ENCODE measurements at places on chromosomes 5 and 9.

GRCh38 chr5:116880150-116880549 lies 305.5 kb upstream of the SEMA6A start:
- DNase-seq = no peak

- peak; percentile 44 for DNase-seq
Measured at GRCh38 chr9:95756986-95757385, 118.5 kb upstream of the ERCC6L2 start.

DNA sequence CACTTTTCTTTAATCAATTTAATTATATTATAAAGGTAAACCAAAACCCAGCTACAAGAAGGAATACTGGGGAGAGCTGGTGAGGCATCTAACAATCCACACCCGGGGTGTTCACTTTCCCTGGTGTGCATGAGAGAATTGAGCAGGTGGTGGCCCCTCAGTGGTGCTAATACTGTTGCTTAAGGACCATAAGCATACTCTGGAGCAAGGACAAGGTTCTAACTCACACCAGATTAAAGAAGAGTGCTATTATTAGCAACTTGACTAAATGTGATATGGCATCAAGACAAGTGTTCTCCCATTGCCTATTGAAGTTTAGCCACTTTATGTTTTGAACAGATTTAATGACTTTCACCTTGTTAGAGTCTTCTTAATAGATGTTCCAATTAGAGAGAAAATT lies 8.8 kb downstream of the RGS7BP start:
- DNase-seq = no peak

- DNase-seq = no peak
Measured at GRCh38 chr5:157611571-157612476, 36.2 kb upstream of the ADAM19 start.

GRCh38 chr5:40441733-40442132 lies 238.0 kb upstream of the PTGER4 start:
- DNase-seq = no peak

- no peak for DNase-seq
Measured at GRCh38 chr5:66438696-66439095, 157.5 kb upstream of the MAST4 start.

DNA sequence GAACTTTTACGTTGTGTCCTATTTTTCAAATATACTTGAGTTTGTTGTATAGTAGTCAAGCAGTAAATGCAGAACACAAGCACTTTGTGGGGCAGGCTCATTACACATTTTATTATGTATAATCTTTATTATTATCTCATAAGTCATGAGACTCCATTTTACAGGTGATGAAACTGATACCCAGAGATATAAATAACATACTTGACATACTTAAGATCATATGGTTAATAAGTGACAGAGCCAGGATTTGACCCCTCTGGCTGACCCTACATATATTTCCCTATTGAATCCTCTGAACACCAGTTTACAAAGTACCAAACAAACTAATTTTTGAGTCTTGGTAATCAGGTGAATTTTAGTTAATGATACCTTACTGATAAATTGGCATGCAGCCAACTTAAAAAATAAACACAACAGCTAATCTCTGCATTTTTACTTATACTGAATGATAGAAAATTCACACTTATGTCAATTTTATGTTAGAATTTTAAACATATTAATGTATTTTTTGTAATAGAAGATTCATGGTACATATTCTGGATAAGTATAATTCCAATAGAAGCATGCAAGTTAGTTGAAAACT lies 305.0 kb upstream of the MEF2C start:
- no peak for DNase-seq

DNA sequence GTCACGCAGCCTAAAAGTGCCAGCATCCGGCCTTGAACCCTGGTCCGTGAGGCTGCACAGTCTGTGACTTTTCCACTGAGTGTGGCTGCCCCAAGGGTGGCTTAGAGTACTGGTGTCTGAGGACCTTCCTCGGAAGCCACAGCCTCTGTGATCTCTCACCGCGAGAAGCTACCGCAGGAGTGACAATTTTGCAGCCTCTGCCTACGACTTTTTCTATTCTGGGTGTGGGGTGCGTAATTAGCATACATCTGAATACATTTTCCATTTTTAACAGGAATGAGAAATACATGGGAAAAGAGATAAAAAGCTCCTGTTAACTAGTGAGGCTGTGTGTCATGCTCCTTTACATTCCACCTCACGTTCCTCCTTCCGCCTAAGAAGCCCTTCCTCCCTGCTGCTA lies 48.3 kb upstream of the HRH2 start:
- DNase-seq = no peak

DNA sequence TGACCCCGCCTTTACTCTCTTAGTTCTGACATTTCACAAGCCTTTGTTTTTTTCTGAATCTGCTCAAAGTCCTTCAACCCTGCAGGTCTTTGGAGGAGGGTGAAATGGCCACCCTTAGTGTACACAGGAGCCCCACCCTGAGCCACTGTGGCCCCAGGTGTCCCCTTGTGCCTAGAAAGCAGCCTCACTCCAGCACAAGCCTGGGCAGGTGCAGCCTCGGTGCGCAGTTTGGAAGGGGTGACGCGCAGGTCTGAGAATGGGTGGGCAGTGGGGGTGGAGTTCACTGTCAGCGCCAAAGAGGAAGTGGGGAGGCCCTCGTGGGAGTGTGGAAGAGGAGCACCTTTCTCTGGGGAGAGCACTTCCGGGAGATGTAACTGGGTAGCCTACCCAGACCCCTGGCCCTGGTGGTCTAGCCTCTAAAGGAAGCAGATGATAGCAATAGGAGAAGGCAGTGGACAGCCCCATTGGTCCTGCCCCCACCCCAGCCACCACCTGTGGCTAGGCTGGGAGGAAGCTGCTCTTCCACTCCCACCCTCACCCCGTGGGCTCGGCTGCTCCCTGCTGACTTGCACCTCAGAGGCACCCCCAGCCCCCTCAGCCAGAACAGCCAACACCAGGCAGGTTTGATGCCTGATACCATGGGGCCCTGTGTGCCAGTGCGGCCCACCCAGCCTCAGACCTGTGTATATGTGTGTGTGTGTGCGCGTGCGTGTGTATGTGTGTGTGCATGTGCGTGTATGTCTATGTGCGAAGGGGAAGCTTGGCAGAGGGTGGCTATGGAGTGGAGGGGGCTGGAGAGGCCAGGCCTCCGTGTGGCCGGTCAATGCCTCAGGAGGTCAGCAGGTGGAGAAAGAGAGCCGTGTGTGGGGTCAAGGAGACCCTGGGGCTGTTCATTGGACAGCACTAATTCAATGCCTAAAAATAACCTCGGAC lies 16.8 kb upstream of the DAB2IP start:
- DNase-seq = no peak

- no peak for DNase-seq
Measured at GRCh38 chr9:136086951-136087740, 7.9 kb downstream of the NACC2 start.

DNA sequence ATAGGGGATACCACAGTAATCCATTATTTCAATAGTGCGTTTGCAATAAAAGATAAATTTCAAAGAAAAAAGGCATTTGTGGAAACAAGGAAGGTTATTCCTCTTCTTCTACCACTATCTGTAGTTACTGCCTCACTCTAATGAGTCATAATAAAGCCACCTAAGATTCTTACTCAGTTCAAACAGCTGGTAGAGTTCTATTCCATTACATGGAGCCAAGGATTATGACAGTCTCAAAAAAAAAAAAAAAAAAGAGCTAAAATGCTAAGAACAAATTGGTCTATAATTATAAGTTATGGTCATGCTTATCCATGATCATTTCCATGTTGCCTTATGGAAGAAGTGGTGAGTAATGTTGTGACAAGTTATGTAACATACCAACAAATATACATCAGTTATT lies 46.3 kb downstream of the DENND1A start:
- no peak for DNase-seq

DNA sequence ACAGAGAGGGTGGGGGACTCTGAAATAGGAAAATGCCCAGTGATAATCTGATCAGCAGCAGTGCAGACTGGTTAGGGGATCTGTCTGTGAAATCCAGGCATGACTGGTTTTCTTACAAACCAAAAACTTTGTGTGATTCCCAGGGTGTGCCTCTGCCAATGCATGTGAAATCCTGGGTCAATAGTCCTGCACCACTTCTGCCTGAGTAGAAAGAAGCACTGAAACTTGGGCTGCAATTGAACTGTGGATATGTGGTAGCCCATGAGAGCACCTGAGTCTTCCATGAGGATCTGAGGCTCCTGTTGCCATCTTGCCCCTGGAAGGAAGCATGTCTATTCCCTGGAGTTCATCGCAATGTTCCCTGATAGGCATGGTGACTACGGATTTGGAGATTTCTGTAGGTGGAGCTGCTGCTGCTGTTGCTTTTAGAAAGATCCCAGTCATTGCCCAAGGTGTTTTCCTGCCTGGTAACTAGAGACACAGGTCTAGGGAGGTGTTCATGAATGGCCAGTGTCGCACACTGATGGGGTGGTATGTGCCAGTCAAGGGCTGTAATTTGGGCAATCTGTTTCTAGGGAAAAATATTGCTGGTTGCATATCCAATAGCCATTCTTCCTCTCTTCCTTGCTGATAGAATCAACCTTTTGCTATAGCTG lies 146.7 kb downstream of the CARTPT start:
- no peak for DNase-seq

DNA sequence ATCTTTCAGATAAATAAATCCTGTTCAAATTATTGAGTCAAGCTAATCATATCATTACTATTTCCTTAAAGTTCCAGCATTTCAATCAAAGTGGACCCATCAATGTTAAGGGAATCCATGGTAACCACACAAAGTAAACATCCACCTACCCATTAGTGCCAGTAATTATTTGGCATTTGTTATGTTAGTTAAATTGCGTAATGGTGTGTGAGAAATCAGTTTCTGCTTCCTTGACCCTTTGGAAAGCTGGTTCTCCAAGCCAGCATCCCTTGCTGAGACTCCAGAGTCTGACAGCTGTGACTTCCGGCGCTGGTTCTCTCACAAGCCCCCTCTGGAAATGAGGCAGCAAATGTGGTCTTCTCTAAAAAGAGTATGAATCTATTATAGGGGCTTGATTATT lies 308.6 kb upstream of the EFNA5 start:
- DNase-seq = no peak

DNA sequence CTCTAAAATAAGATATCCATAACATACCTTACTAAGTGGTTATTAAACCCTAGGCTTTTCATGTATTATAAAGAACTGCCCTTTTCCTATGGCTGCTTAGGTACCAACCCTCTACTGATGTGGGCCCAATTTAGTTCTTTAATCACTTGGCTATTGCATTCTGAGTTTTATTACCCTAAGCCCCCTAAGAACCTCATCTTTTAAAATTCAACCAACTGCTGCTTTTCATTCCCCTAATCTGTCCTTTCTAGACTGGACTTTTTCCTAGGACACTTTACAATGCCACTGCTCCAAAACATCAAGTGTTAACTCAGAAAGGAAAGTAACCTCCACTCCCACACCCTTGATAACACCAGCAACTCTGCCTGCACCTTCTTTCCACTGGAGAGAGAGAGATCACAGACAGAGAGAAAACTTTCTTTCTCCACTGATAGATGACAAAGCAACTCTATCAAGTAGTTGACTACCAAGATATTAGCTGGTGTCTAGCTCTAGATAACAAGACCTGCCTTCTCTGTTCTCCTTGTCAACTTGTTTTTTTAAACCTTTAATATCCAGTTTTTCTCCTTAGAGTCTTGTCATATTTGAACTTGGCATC lies 27.3 kb downstream of the ELL2 start:
- no peak for DNase-seq
